ENCODE measurements at places on chromosomes 5 and 9.

GRCh38 chr5:59724482-59725391 lies 168.8 kb downstream of the PDE4D start:
- DNase-seq = peak; percentile 7

DNA sequence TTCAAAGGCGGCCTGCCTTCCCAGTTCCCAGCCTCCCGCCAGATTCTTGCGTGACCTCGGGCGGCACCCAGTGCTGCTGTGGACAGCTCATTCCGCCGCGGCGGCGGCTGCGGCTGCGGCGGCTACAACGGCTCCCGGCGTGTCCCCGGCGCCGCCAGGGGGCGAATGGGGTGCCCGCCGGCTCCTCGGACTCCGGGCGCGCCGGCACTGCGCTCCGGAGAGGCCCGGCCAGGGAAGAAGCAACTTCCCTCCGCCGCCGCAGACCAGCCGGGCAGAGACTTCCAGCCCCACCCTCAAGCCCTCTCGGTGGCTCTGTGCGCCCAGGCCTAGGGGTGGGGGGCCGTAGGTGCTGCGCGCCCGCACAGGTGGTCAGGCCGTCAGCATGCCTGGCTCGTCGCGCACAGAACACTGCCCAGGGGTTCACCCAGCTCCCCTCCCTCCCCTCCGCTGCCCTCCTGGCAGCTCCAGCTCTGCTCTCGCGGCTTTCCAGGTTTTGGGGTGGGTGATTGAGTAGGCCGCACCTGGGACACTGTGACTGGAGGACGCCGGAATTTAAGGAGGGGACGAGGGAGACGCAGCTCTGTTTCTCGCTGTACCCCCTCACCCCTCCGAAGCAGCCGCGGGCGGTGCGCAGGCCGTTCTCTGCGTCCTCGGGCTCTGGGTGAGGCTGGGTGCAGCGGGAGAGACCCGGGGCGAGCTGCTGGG lies 20.2 kb downstream of the IGIP start:
- DNase-seq = peak; percentile 32

DNA sequence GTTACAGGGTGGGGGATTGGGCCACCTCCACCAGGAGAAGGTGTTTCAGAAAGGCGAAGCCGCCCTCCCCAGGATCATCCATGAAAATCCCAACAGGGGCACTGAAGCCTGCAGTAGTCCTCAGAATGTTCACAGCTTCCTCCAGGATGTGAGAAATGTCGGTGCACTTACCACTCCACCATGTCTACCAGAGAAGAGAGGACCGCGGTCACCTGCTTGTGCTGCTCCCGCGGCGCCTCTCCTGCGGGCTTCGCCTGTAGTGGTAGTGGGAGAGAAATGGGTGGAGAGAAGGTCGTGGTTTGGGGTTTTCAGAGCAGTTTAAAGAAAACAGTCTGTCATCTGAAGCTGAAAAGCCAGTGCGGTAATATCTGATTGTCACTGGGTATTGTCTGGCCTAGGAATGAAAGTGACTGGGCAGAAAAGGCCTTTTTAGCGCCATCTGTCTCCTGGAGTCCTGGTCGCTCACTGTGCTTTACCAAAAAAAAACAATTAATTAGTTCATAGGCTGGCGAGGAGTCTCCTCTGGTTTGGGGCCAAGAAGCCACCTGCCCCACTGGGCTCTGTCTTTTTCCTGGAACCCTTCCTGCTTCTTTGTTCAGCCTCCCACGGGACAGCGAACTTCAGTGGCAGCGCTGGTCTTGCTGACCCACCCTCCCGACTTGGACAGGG lies 23.0 kb upstream of the PPP1R26 start:
- no peak for DNase-seq

DNA sequence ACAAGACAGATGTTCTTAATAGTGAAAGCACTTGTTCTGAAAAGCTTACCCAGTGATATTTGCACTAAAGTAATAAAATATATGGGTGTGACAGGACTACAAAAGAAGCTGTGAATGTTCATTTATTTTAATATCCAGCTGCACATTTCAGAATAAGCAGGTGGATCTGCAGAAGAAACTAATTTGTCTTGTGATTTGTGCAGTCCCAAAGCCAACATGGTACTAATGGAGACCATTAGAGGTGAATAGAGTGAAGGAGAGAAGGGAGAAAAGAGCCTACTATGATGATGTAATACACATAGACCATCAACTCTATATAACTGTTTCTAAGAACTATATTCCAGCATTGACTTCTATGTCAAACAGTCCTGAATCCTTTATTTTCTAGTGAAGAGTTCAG lies 362.8 kb downstream of the ISL1 start:
- DNase-seq = no peak

- DNase-seq = no peak
Observed at GRCh38 chr5:111892949-111893348, 136.0 kb upstream of the NREP start.

GRCh38 chr5:83277953-83278352 lies 193.6 kb upstream of the VCAN start:
- no peak for DNase-seq

DNA sequence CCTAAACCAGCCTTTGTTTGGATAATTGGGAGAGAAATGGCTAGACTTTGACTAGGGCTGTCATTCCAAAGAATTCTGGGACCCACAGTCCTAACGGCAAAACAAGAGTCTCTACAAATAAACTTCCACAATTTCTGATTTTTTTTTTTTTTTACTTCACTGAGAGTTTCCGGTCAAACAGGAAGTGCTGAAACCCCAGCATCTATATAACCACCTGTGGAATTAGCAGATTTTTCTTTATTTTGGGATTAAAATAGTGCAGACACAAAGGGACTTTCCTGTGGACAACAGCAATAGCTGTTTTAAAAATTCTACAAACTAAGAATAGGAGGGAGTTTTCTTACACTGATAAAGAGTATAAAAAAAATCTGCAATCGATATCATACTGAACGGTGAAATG lies 157.4 kb downstream of the ARSB start:
- no peak for DNase-seq

- DNase-seq = peak; percentile 75
Observed at GRCh38 chr9:87713278-87713987, 12.5 kb upstream of the CTSL start.

DNA sequence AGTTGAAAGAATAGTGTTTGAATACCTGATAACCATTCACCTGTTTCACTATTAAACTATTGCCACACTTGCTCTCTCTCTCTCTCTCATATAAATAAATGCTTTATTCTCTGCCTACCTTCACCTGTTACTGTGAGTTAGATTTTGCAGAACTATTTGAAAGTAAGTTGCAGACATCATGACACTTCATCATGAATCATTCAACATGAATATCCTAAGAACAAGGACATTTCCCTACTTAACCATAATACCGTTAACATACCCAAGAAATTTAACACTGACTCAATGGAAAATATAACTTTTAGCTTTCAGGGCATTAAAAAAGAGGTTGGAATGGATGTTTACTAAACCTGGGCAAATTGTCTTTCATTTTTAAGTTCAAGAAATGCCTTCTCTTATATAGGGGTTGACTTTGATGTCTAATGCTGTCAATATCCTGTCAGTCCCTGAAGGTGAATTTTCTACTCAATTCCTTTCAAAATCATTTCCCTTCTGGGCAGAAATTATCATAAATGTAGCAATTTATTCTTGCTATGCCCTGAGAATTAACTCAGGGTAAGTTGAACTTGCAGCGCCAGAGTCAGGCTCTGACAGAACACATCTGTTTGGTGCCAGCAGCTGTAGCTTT lies 582.6 kb upstream of the TLE4 start:
- no peak for DNase-seq

- no peak for DNase-seq
Observed at GRCh38 chr5:144710637-144711036, 540.0 kb downstream of the KCTD16 start.

GRCh38 chr9:849431-849830 lies 7.9 kb downstream of the DMRT1 start:
- DNase-seq = no peak

GRCh38 chr5:4640795-4641194 lies 499.3 kb upstream of the ADAMTS16 start:
- no peak for DNase-seq

DNA sequence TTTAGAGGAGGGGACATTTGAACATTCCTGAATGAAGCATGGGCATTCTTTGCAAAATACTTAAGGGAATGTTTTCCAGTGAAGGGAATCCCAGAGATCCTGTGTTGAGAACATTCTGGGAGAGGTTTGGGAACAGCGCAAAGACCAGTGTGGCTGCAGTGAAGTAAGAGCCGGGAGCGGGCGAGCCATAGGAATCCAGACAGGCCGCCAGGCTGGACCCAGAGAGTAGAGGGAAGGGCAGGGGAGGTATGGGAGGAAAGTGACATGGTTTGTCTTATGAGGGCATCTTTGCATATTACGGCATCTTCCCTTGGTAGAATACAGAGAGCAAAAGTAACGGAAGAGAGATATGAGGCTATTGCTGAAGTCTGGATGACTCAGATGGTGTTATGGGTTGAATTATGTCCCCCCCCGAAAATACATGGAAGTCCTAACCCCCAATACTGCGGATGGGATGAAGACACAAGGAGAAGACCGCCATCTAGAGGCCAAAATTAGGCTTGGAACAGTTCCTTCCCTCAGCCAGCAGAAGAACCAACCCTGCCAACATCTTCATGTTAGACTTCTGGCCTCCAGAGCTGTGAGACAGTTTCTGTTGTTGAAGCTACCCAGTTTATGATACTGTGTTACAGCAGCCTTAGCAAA lies 268.2 kb downstream of the MAST4 start:
- peak; percentile 51 for DNase-seq

DNA sequence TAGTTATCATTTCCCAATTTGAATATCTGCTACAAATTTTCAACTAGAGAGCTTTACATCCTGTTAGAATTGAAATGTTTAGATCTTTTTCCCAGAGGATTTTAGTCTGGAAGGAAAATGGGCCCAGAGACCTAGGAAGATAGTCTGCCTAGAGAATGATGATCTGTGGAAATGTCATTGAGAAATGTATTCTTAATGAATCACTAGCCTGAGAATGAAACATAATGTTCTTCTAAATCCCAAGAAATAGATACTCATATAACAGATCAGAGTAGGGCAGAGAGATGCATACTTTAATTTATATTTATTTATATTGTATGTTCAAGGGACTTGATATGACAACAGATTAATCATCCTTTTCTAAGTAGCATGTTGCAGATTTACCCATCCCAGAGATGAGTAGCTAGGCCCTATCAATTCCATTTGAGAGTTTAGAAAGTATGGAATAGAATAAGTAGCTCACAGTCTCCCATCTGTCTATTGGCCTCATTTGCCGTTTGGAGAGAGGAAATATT lies 25.1 kb upstream of the SLC44A1 start:
- DNase-seq = no peak

GRCh38 chr5:171975262-171975876 lies 31.1 kb downstream of the FBXW11 start:
- no peak for DNase-seq

GRCh38 chr9:14749741-14750211 lies 27.2 kb upstream of the CER1 start:
- no peak for DNase-seq

GRCh38 chr9:115548609-115549260 lies 430.8 kb upstream of the TNC start:
- no peak for DNase-seq

DNA sequence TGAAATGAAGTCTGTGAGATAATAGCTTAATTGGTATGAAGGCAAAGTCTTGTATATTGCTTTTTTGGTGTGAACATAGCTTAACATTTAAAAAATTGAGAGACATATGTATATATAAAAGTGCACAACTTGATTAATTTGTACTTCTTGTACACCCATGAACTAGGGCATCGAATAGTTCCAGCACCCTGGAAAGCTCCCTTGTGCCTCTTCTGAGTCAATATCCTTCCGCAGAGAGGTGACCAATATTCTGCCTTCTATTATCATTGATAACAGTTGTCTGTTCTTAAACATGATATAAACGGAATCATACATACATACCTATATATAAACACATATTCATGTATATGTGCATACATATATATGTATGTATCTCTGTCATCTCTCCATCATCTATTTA lies 185.4 kb downstream of the PHF2 start:
- no peak for DNase-seq

DNA sequence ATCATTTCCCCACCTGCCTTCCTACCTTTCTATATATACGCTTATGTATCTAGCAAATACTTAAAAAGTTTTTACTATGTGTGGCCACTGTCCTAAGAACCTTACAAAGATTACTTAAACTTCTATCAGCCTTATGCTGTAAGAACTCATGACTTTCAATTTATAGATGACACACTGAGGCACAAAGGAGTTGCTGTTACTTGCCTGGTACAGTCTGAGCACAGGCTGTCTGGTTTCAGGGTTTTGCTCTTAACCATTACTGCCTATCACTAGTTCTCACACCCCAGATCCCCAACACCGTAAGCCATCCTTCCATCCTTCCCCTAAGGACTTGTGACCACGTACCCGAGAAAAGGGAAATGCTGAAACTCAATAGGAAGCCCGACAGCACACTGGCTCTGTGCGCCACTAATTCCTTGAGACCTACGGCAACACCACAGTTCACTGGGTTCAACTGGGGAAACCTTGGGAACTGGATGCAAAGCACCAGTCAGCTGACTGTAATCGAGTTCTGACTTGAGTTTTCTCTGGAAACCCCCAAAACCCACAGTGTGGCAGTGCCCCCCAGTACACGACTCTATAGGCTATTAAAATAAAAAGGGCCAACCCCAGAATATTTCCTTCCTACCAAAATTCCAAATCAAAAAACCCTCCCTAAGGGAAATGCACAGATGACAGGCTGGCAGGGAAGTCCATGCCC lies 56.0 kb downstream of the AUH start:
- no peak for DNase-seq

- DNase-seq = no peak
Observed at GRCh38 chr5:150789450-150789849, 10.9 kb downstream of the SMIM3 start.

DNA sequence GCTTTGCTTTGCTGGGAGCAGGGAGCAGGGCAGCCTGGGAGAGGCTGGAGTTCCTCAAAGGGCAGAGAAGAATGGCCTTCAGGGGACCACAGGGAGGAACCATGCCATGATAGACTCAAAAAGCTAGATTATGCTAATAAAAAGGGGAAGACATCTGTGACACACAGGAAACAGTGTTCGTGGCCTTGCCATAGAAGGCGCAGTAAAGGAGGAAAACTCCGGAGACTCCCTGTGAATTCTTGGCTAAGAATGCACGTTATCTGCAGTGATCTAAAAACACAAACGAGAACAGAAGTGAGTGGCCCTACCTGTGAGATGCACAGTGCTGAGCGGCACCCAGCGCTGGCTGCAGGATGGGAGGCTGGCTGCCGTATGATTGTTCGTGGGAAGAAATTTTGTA lies 15.9 kb upstream of the LTC4S start:
- DNase-seq = no peak

DNA sequence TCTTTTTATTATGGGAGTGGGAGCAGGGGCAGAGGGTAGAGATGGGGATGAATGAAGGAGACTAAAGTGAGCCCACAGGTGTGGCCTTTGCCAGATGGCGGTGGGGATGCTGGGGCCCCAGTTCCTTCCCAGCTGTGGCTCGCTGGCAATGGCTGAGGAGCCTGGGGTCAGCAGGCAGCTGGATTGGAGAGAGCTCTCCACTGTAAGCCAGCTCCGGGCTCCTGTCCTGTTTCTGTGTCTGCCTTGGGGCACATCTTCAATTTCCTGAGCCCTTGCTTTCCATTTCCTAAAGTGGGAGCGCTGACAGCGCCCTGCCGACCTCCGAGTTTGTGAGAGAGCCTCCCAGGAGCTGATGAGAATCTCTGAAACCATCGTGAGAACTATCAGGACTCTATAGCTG lies 75.6 kb upstream of the SPRY4 start:
- no peak for DNase-seq

Data from hematopoietic multipotent progenitor cell treated with erythropoietin and hydrocortisone succinate and interleukin-3 and kit ligand, for 15 days (in vitro differentiated cells).